ENCODE measurements at places on chromosomes 3 and 15.

DNA sequence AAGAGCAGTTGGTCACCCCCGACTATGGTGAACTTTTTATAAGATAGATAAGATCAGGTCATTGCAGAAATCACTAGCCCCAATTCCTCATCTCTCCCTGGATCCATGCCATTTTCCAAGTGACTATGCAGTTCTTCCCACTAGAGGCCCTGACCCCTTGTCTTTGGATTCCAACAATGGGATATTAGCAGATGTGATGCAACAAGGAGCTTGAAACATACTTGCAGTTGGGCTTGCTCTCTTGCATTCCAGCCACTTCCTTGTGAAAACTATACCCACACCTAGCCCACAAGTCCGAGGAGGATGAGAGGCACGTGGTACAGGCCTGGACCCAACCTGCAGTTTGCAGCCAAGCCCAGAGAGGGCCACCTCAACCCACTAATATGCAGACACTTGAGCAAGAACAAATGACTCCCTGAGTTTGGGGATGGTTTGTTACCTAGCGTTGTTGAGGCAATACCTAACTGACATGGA is 60.6 kb downstream of the SUCLG2 start:
- DNase-seq = peak; percentile 43

- DNase-seq = no peak
Measured at GRCh38 chr3:165669504-165669903, 167.7 kb downstream of the BCHE start.

GRCh38 chr15:58762731-58763130 is 8.4 kb upstream of the MINDY2 start:
- DNase-seq = no peak

DNA sequence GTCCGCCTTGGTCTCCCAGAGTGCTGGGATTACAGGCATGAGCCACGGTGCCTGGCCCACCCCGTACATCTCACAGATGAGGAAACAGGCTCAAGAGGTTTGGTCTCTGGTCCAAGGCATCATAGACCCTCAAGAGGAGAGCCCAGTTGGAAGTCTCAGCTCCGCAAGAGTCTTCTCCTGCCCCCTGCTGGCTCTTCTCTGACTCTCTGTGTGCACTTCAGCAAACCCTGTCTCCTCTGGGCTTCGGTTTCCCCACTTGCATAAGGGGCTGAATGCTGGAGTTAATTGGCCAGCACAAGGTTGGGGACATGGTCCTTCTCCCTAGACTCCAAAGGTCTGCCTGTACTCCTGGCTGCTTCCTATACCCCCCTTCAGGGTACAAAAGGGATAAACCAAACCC is 3.9 kb downstream of the MST1R start:
- DNase-seq = peak; percentile 89

GRCh38 chr3:89859757-89860156 is 752.3 kb downstream of the EPHA3 start:
- peak; percentile 4 for DNase-seq

Data from GM23338 (cell line).